ENCODE measurements at places on chromosomes 4 and X.

DNA sequence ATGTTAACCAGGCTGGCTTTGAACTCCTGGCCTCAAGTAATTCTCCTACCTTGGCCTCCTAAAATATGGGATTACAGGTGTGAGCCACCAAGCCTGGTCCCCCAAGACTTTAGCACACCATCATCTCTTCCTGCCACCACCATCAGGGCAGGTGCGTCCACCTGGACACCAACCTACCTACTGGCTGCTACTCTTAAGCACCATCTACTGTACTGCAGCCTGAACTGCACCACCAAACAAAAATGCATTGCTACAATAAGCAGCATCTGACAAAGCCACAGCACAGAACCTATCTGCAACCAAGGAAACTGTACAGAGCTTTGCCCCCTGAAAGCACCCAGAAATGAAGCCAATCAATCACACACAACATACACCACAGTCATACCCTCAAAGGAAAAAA lies 139.7 kb downstream of the EFHC2 start:
- no peaks in the 10 kb centered on the region for H3K27me3 ChIP-seq
- H3K4me1 ChIP-seq: no peaks in the 10 kb centered on the region
- H3K27ac ChIP-seq: no peak overlapping the region

DNA sequence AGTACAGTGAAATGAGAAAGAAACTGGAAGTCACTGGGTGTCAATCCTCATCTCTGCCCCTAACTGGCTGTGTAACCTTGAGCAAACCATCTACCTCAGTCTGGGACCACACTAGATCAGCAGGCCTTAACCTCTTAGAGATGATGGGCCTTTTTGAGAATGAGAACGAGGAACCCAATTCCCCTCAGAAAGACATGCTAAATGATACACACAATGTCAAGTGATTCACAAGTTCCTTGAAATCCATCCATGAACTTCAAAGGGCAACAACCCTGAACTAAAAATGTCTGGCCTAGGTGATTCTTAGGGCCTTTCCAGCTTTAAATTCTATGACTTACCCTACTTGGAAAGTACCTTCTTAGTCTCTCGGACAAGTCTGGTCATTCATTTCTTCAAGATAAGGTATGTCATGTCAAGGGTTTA lies 47.4 kb downstream of the ACSL4 start:
- H3K27ac ChIP-seq: no peak overlapping the region
- no peaks in the 10 kb centered on the region for H3K4me1 ChIP-seq
- no peaks in the 10 kb centered on the region for H3K27me3 ChIP-seq
- H3K36me3 ChIP-seq: no peaks in the 10 kb centered on the region
- no peak overlapping the region for H3K4me3 ChIP-seq

- H3K4me3 ChIP-seq: no peak overlapping the region
- no peak for DNase-seq
- no peaks in the 10 kb centered on the region for H3K27me3 ChIP-seq
- H3K36me3 ChIP-seq: no peaks in the 10 kb centered on the region
- no peak overlapping the region for H3K27ac ChIP-seq
- H3K4me1 ChIP-seq: no peaks in the 10 kb centered on the region
Observed at GRCh38 chrX:8374041-8374825, 90.4 kb upstream of the VCX3B start.

GRCh38 chr4:174069848-174070330 lies 213.6 kb downstream of the FBXO8 start:
- H3K36me3 ChIP-seq: no peaks in the 10 kb centered on the region
- no peak overlapping the region for H3K4me3 ChIP-seq
- no peak for DNase-seq
- no peak overlapping the region for H3K27ac ChIP-seq
- H3K4me1 ChIP-seq: no peaks in the 10 kb centered on the region

GRCh38 chr4:52983563-52984303 lies 121.6 kb downstream of the RASL11B start:
- H3K27ac ChIP-seq: no peak overlapping the region
- no peak for DNase-seq
- no peak overlapping the region for H3K4me3 ChIP-seq
- no peaks in the 10 kb centered on the region for H3K27me3 ChIP-seq
- H3K36me3 ChIP-seq: no peaks in the 10 kb centered on the region
- H3K4me1 ChIP-seq: no peaks in the 10 kb centered on the region

Data from endodermal cell (in vitro differentiated cells).